ENCODE measurements at places on chromosomes 3 and 15. TPM values are rescaled to one million over a fixed set of nuclear protein-coding genes. Genes with fewer than 3 reads are reported as not detected.

- H3K4me1 ChIP-seq = no peaks in the 10 kb centered on the region
- H3K27ac ChIP-seq = no peak overlapping the region
- no peak overlapping the region for H3K4me3 ChIP-seq
Observed at GRCh38 chr15:59052915-59053407, 52.0 kb upstream of the CCNB2 start.

- peak overlapping the region; percentile 93 for H3K27ac ChIP-seq
- no peak for DNase-seq
- H3K4me1 ChIP-seq = peaks cover 79% of the 10 kb centered on the region
- H3K27me3 ChIP-seq = no peaks in the 10 kb centered on the region
- H3K4me3 ChIP-seq = no peak overlapping the region
Observed at GRCh38 chr3:50271314-50271936, 2.5 kb downstream of the SEMA3B start.

DNA sequence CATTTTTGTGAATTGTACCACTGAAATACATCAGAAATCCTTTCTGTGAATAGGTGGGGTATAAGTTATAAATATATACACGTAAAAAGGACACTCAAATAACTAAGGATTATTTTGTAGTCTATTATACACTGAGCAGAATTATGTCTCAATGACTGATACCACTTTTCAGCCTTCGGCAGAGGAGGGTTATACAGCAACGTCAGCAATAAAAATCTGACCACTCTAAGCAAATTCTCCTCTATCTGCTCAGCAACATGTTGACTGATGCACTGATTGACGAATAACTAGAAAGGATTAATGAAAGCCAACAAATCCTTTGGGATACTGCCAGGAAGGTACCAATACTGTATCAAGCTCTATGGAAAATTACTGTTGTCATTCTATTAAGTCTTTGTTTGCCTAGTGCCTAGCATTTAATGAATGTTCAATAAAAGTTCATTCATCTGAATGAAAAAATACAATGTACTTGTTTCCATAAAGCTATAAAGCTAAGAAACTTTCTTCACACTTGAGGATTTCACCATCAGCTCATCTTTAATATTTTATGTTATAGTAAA, 5.2 kb downstream of the ARPP19 start:
- no peaks in the 10 kb centered on the region for H3K27me3 ChIP-seq
- no peak for DNase-seq
- H3K4me1 ChIP-seq = peaks cover 67% of the 10 kb centered on the region
- H3K27ac ChIP-seq = no peak overlapping the region
- H3K4me3 ChIP-seq = no peak overlapping the region

Gene GPR176
- 4.7 TPM for total RNA-seq

Gene KBTBD8
- total RNA-seq = not detected

Data from body of pancreas (tissue), 4 donors.